ENCODE measurements at places on chromosomes 13 and 19.

- no peak for DNase-seq
Observed at GRCh38 chr19:38617283-38617763, 430 bp downstream of the MAP4K1 start.

DNA sequence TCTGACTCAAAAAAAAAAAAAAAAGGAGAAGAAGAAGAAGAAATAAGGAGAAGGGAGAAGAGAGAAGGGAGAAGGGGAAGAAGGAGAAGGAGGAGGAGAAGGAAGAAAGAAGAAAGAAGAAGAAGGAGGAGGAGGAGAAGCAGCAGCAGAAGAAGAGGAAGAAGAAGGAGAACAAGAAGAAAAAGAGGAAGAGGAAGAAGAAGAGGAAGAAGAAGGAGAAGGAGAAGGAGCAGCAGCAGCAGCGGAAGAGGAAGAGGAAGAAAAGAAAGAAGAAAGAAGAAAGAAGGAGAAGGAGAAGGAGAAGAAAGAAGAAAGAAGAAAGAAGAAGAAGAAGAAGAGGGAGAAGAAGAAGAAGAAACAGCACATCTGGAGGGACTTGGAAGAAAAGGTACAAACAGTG lies 4.1 kb upstream of the CNN1 start:
- DNase-seq = no peak

DNA sequence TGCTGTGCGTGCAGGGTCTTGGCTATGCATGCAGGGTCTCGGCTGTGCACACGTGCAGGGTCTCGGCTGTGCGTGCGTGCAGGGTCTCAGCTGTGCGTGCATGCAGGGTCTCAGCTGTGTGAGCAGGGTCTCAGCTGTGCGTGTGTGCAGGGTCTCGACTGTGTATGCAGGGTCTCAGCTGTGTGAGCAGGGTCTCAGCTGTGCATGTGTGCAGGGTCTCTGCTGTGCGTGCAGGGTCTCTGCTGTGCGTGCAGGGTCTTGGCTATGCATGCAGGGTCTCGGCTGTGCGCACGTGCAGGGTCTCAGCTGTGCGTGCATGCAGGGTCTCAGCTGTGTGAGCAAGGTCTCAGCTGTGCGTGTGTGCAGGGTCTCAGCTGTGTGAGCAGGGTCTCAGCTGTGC lies 42.5 kb downstream of the RAB20 start:
- no peak for DNase-seq

GRCh38 chr19:57008432-57008831 lies 111.4 kb upstream of the USP29 start:
- DNase-seq = no peak

- no peak for DNase-seq
Observed at GRCh38 chr19:2173767-2174577, 10.2 kb downstream of the DOT1L start.

Data from activated T-helper 1 cell treated with anti-CD3 and anti-CD28 coated beads, Interleukin-2, amount 50 U/mL, for 16 hours (primary cell).